ENCODE measurements at places on chromosomes 13 and 19.
A peak's percentile ranks its signal among the peaks of the same experiment; 100 is the strongest.

- DNase-seq, result peak; percentile 71
These were observed 368.4 kb downstream of the KLF12 start for GRCh38 chr13:73765651-73766384.

GRCh38 chr19:38644719-38645118, 2.7 kb upstream of the ACTN4 start:
- no peak for DNase-seq

DNA sequence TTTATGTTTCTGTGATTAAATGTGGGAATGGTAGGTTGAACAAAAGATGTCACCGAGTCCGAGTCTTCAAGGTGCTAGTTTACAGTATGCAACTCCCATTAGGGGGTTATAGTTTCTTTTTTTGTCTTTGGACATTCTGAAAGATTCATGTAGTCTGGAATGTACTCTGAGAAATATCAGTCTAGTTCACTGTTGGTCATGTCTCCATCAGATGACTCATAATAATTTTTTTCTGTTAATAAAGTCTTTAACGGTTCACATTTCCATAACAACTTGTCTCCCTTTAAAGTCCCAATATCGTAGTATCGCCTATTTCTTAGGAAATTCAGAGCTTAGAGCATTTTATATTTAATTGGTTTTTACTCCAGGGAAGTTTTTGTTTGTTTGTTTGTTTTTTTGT, 13.5 kb upstream of the ESD start:
- DNase-seq, result no peak

DNA sequence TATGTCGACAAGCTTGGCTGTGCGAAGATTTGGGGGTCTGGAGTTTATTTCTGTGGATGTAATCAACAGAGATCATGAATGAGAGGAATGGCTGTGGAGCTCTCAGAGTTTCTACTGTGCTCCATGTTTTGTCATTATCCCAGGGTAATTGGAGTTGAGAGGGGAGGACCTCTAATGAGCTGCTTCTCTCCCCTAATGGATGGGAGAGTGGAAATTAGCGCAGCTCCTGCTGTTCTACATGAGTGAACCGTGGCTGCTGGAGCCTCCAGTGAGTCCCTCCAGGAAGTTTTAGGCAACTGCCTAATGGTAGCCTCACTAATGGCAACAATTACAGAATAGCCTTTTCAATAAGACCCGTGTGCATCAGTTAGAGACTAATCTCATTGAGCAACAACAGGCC, 31.3 kb upstream of the FGF9 start:
- DNase-seq, result no peak

DNA sequence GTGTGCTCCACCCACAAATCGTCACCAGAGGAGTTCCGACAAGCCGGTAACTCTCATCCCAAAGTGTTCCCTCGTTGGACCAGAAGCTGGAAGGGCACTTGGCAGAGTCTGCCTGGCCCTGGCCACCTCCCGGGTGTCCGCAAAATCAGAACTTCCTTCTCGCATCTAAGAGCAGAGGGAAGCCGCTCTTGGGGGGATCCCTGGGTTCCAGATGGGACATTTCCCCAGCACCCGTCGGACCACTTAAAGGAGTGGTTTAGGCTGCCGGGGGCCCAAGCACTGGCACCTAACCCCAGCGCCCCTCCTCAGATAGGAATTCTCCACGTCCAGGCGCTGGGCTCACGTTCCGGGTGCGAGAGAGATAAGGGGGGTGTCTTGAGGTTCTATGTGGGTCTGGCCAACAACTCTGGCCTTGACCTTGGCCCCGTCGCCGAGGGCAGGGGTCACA, 857 bp upstream of the MAP2K7 start:
- DNase-seq, result no peak

GRCh38 chr19:47229676-47230053, 1.3 kb downstream of the BBC3 start:
- no peak for DNase-seq

GRCh38 chr13:91045351-91046034, 302.0 kb upstream of the MIR17HG start:
- DNase-seq, result no peak

DNA sequence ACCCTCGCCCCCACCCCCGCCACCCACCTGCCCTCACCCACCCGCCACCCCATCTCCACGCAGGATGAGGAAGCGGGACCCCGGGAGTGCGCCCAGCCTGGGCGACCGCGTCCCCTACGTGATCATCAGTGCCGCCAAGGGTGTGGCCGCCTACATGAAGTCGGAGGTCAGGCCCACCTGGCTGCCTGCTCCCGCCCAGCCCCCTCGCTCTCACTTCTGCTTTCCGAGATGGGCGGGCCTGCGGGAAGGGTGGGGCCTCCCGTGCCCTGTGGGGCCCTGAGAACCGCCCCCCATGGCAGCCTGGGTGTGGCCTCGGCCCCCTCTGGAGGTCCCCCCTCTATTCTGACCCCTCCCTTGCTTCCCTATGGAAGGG, 3.1 kb upstream of the SPIB start:
- DNase-seq, result no peak

GRCh38 chr19:941292-942132, 15.7 kb downstream of the ARID3A start:
- no peak for DNase-seq

- peak; percentile 83 for DNase-seq
These were observed 2.2 kb downstream of the CXCL17 start for GRCh38 chr19:42440357-42441048.

GRCh38 chr19:28020619-28021258, 1192.2 kb downstream of the UQCRFS1 start:
- DNase-seq, result no peak

DNA sequence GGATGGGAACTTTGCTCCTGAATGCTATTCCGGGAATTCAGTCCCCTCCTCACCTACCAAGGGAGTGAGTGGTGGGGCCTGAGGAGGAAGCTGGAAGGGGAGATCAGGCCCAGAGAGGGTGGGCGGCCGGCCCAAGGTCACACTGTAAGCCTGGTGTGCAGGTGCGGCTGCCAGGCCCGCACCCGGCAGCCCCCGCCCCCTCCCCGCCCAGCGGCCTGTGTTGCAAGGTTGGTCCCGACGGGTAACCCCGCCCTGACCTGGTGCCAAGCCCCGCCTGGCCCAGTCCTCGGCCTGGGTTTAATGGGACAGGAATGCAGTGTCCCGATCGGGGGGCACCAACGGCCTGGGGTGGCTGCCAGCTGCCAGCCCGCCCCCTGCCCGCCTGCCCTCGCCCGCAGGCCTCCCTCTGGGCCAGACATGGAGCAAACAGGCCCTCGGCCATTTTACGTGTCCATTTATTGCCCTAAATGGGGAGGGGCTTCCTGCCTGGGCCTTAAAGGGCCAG, 5.5 kb downstream of the ZBTB7A start:
- no peak for DNase-seq

DNA sequence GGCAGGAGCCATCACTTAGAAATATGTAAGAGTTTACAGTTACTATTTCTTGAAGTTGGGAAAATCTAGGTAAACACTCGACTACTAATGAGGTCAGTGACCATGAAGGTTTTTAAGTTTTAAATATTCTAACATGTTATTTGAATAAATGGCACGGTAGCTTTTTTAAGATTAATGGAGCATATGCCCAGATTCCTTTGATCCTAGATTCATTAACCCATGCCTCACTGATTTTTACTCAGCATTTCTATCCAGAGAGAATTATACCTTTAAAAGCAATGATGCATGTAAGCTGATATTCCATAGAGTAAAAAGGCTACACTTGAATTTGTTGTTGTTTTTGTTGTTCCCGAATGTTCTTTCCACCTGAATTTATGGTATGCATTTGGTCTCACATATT, 541.4 kb downstream of the DACH1 start:
- no peak for DNase-seq

DNA sequence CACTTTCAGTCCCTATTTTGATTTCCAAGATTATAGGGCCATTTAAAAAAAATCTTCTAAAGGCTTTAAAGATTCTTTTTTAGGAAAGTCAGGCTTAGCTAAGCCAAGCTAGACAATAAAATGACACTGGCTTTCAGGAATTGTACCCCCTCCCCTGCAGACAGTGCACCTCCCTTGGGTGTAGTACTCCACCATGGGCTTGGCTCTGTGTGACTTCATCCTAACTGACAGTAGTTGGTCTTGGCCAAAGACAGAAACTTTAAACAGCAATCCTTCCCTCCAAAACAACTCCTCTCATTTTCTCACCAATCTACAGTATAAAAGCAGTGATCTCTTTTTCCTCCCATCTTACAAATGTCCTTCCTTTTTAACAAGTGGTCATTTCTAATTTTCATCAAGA, 283.0 kb downstream of the DNAJC15 start:
- DNase-seq, result no peak

- no peak for DNase-seq
These were observed 24.1 kb downstream of the MICU2 start for GRCh38 chr13:21579754-21580316.
